ENCODE measurements at places on chromosomes 1 and 21.

DNA sequence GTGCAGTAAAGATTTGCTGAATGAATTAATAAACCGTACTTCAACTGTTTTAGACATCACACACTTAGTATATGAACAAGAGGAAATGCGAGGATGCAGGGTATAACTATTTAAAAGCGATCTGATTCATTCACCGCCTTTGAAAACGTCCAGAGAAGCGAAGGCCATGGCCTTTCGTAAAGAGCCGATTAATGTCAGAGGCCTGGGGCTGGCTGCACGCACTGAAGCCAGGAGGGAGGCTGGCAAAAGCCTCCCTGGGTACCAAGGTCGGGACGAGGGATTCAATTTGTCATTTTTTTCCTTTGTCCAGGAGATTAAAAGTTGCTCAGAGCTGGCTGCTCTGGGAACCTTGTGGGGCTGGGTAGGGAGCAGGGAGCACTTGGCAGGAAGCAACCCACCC, 307.4 kb downstream of the NPHP4 start:
- no peak for DNase-seq

DNA sequence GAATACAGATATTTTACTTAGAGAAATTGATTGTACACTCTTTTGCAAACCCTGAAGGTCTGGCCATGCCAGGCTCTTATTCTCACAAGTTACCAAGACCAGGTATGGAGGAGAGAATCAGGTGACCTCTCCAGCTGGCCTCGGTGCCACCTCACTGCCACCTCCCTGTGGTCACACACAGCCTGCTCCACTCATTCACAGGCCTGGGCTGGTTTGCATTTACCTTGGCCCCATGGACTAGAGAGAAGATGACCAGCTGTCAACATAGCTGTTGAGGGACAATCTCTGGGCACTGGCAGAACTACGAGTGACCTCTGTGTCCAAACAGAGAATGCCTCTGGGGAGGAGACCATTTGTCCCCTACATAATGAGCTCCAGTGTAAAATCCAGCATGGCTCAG, 291.2 kb upstream of the RUNX1 start:
- no peak for DNase-seq

- no peak for DNase-seq
Observed at GRCh38 chr1:45621895-45622523, 1.8 kb downstream of the CCDC17 start.

DNA sequence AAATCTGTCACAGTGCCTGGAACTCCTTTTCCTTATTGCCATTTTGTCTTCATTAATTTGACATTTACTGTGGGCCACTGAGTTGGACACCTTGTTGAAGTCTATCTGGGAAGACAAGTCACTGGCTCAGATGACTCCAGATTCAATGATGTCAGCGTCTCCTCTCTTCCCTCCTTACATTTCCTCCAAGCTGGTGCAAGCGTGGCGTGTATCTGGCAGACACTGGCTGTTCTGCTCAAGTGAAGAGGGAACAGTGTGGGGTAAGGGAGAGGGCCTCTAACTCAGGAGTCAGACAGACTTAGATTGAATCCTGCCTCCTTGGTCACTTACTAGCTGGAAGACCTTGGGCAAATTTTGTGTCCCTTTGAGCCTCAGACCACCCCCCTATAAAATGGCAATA, 8.7 kb upstream of the ZNF691 start:
- DNase-seq: no peak

DNA sequence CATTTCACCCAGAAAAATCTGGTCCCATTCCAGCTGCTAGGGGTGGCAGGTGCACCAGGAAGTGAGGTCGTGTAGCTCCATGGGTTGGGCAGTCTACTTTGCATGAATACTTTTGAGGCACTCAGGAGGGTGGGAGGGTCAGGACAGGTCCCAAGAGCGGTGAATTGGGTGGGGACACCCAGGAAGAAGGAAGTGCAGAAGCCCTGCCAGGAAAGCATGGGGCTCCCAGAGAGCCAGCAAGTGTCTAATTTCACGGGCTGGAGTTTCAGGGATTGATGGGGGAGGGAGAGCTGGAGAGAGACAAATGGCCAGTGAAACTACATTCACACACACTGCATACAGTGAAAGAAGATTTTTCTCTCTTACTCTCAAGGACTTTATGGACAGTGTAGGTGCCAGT, 137.8 kb downstream of the GALNT2 start:
- DNase-seq: no peak

GRCh38 chr1:63135174-63135512, 187.2 kb upstream of the FOXD3 start:
- DNase-seq: no peak

DNA sequence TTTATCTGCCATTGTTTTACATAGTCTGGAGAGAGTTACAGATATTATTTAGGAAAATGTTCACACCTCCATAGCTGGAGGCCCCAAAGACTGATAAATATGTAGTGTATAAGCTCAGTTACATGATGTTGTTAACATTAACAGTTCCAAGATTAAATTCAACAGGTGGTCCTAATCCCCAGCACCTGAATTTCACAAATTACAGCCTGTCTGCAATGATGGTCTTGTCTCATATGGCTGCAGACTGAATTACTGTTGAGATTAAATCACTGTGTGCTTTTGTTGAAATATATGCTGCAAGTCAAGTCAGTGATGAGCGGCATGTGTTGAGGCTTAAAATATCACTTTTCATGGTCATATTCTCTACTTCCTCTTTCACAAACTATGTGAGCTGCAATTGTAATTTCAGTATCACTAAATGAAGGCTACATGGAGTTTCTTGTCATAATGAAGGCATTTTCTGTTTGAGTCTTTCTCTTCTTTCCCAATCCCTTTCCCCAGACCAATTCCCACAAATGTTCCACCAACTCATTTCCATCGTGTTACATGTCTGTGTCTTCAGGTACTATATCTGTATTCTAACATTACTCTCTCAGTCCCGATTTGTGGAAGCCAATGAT, 4.2 kb downstream of the ST6GALNAC5 start:
- DNase-seq: no peak

- peak; percentile 40 for DNase-seq
Observed at GRCh38 chr21:16419188-16419921, 689.6 kb downstream of the USP25 start.

- no peak for DNase-seq
Observed at GRCh38 chr1:70211541-70211940, 6.2 kb upstream of the LRRC40 start.

DNA sequence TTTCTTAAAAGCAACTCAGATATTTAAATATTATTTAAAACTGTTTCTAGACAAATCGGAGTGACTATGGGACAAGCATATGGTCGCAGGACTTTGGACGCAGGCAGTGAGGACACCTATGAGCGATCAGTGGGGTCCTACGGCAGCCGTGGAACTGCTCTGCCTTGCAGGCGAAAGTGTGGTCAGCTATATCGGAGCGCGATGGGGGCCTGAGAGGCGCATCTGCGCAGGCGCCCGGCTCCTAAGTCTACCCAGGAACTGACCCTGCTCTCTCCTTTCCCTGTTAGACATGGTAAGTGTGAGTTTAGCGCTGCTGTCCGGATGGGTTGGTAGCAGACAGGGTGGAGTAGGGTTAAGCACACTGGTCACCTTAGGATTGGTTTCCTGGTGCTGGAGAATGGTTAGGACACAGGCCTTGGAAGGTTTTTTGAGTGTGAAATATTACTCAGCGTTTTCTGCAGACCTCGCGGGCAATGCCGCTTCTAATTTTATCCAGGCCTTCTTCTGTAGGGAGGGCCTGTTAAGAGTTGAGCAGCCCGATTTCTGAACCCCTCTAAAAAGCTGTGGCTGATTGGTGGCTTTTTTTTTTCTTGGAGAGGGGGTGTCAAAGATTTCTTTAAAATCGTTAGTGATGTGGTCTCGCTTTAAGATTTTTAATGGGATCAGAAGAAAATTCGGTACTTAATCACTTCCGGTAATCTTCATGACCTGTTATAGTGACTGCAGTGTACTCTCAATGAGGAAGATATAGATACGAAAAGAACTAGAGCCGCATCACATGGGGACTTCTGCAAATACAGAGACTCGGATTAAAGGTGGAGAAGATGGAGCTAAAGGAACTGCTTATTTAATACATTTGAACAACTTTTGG, at the start of gene RABGGTB:
RABGGTB (plus strand) TSS at position 274 of the 871 bp plus-strand sequence; CDS start at position 290, 16 bp downstream.
- DNase-seq: peak; percentile 90

GRCh38 chr1:906600-907420, 16.9 kb upstream of the SAMD11 start:
- no peak for DNase-seq

- DNase-seq: no peak
Observed at GRCh38 chr1:38135625-38136414, 89.2 kb upstream of the POU3F1 start.

- no peak for DNase-seq
Observed at GRCh38 chr1:152023221-152023620, 13.6 kb downstream of the S100A11 start.

- no peak for DNase-seq
Observed at GRCh38 chr1:98044071-98044697, 123.3 kb upstream of the DPYD start.

DNA sequence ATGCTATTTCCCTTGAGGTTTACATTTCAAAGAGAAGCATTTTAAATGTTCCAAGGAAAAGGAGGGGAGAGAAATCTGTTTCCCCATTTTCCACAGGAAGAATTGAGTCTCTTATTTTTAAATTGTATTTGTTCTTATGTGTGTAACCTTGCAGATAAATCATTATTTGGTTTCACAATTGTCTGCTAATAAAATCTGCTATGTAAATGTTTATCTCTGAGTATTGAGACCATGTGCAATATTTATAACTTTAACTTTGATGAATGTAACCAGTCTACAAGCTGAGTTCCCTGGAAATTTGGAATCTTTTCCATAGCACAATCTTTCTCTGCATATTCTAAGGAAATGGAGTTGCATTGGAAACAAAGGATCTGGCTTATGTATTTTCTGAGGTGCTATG, 209.6 kb downstream of the PTBP2 start:
- no peak for DNase-seq

GRCh38 chr1:76109404-76109803, 34.9 kb downstream of the ST6GALNAC3 start:
- no peak for DNase-seq

- no peak for DNase-seq
Observed at GRCh38 chr1:150022357-150022756, 11.8 kb upstream of the OTUD7B start.

- no peak for DNase-seq
Observed at GRCh38 chr1:12478612-12478985, 139.4 kb downstream of the DHRS3 start.

DNA sequence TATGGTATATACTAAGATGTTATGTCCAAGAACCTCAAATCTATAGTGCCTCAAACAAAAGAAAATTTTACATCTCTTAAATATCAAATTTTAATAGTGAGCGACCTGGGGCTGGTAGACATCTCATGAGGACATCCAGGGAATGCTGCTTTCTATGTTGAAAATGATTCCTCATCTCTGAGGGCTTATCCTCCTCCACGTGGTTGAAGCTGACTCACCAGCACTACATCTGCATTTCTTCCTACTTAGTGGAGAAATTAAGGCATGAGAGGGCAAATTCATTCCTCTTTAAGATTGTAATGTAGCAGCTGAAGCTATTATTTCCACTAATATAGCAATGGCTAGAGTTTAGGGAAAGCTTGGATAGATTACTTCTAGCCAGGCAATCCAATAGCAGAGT, 529.5 kb downstream of the COL11A1 start:
- no peak for DNase-seq

- DNase-seq: no peak
Observed at GRCh38 chr1:7225711-7226505, 440.7 kb downstream of the CAMTA1 start.

- DNase-seq: no peak
Observed at GRCh38 chr1:156864796-156865195, 4.1 kb downstream of the NTRK1 start.

- DNase-seq: no peak
Observed at GRCh38 chr1:233940908-233941307, 36.4 kb downstream of the SLC35F3 start.

GRCh38 chr1:235625340-235625739, 24.2 kb downstream of the GNG4 start:
- no peak for DNase-seq

DNA sequence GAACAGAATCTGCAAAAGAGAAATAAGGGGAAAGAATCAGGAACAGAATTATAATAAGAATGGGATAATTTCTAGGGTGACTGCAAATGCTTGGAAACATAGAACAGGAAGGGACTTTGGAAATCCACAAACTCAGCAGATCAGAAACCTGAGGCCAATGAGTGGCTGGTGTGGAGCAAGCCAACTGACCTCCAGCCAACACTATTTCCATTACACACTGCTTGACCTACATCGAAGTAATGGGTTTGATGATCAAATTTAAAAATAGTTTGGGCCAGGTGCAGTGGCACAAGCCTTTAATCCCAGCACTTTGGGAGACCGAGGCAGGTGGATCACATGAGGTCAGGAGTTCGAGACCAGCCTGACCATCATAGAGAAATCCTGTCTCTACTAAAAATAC, 284.9 kb downstream of the GRIK1 start:
- no peak for DNase-seq

GRCh38 chr1:57839067-57839466, 415.2 kb upstream of the DAB1 start:
- DNase-seq: no peak
